Fibroblast of lung (primary cell): ENCODE measurements at places on chromosomes 3 and 15.
A peak's percentile ranks its signal among the peaks of the same experiment; 100 is the strongest.

DNA sequence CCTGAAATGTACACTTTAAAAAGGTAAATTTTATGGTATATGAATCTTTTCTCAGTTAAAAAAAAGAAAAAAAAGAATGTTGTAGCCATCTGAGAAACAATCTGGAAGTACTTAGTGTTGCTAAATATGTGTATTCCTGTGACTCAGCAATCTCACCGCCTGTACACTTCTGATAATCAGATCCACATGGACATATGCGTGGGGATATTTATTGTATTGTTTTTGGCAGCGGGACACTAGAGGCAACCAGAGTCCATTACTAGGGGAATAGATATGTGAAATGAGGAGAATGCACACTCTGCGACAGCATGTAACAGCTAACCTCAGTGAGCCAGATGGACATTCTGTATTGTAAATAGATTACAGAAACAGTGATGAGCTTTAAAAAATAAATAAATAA, 65.4 kb downstream of the AQP9 start:
- peak; percentile 95 for DNase-seq

DNA sequence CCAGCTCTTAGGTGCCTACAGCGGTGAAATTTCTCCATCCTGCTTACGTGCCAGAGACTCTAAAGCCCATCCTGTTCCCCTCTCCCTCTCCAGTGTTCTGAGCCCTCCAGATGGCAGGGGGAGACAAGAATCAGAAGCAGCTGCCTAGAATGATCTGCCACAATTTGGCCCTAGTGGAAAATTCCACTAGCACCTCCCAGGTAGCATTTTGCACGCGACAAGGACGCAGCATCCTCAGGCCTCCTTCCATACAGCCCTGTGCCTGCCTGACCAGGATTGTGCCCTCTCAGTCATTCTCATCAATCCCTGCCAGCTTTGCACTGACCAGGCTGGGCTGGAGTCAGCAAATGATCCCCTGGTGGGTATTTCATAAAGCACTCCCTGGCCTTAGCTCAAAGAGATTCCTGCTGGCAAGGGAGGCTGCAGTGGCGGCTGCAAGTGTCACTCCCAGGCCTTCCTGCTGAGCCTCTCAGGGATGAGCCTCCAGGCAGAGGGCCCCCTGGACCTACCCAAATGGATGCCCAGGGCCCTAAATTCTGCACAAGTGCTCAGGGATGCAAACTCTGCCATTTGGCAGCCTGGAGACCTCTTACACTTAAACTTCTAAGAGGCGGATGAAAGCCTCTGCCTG, 130.2 kb upstream of the ATP2B2 start:
- no peak for DNase-seq

DNA sequence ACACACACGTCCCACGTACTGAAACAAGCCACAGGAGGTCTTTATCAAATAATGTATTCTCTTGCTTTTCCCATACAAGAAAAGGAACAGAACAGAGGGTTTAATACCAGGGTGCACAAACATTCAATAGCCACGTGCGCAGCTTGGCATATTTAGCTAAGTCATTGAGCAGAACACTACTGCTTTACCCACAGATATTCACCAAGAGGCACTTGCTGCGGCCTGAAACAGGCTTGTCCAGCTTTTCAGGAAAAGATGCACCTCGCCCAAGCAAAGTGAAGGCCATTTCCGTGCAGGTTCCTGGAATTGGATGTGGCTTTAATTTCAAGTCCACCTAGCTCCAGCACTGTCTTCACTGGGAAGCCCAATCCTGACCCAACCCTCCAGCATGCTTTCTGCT, 17.6 kb downstream of the ZDHHC3 start:
- DNase-seq = no peak

DNA sequence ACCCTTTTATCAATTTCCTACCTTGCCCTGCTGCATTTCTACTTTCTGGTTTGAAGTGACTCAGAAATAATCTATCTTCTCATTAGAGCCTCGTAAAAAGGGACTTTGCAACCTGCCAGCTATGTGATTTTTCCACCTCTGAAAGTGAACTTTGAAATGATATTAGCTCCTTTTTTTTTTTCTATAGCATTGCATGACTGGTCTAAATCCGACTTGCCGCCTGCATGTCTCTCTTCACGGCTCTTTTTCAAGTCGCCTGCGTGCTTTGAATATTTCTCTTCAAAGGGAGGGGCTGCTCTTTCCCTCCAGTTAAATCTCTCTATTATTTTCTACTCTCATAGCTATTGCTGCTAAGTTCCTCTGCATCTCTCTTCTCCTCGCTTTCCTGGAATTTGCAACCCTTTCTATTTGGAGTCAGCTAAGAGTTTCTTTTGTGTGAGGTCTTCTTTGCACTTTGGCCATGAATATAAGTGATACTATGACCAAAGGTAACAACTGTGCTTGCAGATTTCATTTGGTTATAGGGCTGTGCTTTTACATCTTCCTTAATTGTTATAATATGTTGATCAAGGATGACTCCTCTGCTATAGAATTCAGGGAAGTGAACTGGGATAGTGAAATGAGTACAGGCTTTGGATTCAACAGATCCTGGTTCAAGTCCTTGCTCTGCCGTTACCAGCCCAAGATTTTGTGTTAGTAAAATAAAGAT, 541.1 kb downstream of the AGBL1 start:
- no peak for DNase-seq

DNA sequence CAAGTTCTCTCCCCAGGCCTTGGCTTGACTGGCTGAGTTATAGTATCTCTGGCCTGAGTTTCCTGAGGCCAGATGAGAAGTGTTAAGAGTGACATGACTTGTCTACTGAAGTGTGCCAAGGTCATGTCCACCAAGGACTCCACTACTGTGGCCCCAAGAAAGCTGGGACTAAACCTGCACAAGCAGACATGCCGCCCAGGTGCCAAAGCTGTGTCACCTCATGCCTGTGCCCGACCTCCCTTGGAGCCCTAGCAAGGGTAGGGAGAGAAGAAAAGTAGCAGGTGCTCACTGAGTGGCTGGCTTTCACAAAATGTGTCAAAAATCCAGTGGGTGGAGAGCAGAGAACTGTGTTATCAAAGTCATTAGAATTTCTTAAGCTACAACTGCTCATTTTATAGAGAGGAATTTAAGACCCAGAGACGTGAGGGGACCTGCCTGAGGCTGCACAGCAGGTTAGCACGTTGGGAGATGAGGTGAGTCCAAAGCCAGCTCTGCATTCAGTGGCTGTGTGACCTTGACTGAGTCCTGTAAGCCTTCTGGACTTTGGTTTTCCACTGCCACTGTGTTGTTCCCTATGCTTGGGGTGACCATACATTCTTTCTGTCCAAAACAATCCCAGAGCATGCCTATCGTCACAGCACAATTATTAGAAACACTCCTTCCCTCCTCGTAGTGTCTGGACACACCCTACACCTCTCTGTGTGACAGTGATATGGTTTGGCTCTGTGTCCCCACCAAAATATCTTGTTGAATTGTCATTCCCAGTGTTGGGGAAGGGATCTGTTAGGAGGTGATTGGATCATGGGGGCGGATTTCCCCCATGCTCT, 5.0 kb upstream of the LYSMD4 start:
- no peak for DNase-seq

DNA sequence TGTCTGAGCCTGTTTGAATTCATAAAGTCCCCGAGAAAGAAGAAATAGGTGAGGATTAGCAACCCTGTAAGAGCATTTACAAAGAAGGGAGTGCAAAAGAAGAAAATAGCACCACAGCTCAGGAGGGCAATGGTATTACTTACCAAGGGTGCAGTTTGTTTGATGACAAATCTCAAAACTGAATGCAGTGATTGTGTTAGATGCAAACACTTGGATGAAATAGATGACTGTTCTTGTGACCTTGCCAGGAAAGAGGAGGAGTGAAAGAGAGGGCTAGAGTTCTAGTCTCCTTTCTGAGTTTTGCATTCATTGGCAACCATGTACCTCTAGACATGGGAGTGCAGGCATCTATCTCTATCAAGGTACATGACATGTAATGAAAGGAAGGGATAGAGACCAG, 1030.8 kb upstream of the CFAP20DC start:
- no peak for DNase-seq

DNA sequence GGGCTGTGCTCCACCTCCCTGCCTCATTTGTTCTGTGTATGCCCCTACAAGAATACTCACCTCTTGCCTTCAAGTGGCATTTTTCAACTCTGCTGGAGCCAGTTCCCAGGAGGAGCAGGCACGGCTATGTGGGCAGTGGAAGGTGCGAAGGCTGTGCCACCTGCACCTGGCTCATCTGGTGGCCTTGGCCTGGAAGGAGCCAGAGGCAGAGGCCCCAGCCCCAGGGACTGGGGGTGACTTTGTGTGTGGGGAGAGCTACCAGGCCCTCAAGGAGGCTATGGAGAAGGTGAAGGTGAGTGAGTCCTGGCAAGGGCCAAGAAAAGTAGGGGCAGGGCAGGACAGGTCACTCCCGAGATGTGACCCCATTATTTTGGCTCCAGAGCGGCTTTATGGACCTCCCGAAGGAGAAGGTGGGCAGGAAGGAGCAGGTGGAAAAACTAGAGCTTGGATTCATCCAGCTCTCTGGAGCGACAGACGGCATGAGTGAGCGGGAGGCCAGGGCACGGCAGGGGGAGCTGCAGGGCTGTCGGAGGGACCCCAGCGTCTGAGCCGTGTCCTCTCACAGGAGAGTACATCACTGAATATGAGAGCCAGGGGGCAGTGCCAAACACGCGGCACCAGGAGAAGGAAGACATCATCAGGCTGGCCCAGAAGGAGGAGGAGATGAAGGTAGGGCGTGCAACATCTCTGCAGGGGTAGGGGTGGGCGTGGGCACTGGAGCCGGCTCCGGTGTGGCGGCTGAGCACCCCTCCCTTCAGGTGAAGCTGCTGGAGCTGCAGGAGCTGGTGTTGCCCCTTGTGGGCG, 57.3 kb upstream of the UBE2Q2 start:
- DNase-seq = peak; percentile 1

- DNase-seq = peak; percentile 90
Measured at GRCh38 chr15:48925714-48926223, 38.0 kb downstream of the SHC4 start.

GRCh38 chr3:117322866-117323265, 613.3 kb downstream of the TUSC7 start:
- peak; percentile 29 for DNase-seq

- DNase-seq = no peak
Measured at GRCh38 chr15:31084176-31084575, 17.3 kb downstream of the TRPM1 start.

DNA sequence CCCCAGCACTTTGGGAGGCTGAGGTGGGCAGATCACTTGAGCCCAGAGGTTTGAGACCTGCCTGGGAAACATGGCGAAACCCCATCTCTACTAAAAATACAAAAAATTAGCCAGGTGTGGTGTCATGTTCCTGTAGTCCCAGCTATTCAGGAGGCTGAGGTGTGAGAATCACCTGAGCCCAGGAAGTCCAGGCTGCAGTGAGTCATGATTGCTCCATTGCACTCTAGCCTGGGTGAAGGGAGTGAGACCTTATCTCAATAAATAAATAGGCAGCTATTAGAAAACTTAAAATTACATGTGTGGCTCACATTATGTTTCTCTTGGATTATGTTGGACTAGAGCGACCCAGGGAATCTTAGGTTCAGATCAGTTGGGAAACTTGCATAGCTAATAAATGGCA, 69.7 kb downstream of the RPLP1 start:
- DNase-seq = no peak

GRCh38 chr15:44468709-44469385, 41.4 kb downstream of the CTDSPL2 start:
- DNase-seq = peak; percentile 65

- no peak for DNase-seq
Measured at GRCh38 chr3:4528819-4529600, 35.9 kb downstream of the ITPR1 start.

GRCh38 chr3:27134171-27134796, 234.9 kb downstream of the NEK10 start:
- peak; percentile 74 for DNase-seq

DNA sequence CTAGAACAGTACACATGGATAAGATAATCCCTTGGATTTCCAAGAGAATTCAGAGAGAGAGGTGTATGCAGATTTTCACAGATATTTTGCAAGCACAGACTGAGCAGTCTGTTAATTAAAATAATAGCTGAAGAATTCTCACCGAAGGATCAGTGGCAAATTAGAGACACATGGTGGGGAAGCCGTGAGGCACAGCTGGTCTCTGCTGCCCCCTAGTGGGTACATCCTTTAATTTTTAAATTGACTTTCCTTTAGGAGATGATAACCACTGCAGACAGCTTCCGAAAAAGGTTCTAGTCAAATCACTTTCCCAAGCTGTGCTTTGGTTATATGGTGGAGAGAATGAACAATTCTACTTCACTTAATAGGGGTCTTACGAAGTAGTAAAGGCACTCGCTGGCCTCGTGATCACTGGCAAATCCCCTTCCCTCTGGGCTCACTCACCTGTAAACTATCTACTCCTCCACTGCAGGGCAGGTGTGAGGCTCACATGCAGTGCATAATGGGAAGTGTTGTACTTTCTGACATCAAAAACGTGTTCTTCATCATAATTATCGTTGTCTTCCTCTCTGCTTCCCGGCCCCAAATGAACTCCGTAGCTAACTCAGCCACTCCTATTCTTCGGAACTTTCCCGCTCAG, 19.5 kb downstream of the MESD start:
- no peak for DNase-seq

DNA sequence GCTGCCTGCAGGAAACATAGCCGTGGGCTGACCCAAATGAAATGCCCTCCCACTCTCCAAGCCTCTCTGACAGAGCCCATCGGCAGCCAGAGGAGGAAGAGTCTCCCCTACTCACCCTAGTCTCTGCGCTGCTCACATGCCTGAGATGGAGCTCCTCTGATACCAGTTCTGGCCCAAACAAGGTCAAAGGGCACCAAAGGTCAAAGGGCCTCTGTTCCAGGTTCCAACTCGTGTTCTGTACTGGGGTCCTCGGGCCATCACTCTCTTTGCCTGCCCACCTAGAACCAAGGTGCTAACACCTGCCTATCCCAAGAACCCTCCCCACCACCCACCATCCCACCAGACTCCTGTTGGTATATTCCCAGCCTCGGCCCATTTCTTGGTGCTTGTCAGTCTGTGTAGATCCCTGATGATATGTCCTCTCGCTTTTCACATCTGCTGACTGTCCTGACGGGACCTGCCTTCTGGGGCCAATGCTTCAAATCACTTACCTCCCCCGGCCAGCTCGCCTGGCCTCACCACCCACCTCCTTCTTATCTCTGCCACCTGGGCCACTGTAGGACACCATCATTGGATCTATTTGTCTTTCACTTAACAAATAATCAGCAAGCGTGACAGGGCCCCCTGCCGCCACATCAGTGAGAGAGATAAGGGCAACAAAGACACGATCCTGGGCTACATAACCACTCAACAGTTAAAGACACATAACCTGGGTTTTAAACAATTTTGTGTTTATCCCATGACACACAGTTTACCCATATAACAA, 90.4 kb downstream of the SRGAP3 start:
- DNase-seq = no peak

GRCh38 chr3:117126946-117127546, 417.5 kb downstream of the TUSC7 start:
- DNase-seq = no peak

DNA sequence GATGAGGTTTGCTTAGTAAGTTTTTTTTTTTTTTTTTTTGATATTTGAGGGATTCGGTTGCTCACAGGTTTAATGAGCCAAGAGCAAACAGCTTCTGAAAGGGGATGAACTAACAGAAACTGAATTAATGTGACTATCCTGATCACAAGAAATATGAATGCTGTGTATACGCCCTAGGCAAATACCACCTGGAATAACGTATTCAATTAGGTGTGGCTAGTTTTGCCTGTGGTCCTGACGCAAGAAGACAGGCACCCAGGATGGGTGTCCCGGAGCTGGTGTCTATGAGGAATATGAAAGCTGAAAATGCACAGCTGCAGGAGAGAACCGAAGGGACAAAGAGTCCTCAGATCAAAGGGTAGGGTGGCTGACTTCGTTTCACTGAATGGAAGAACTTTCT, 14.6 kb downstream of the LSG1 start:
- no peak for DNase-seq

GRCh38 chr3:17955411-17955810, 213.0 kb upstream of the TBC1D5 start:
- no peak for DNase-seq

GRCh38 chr3:171189394-171190080, 163.0 kb upstream of the SLC2A2 start:
- DNase-seq = no peak
